ENCODE measurements at places on chromosomes 1 and 21.

DNA sequence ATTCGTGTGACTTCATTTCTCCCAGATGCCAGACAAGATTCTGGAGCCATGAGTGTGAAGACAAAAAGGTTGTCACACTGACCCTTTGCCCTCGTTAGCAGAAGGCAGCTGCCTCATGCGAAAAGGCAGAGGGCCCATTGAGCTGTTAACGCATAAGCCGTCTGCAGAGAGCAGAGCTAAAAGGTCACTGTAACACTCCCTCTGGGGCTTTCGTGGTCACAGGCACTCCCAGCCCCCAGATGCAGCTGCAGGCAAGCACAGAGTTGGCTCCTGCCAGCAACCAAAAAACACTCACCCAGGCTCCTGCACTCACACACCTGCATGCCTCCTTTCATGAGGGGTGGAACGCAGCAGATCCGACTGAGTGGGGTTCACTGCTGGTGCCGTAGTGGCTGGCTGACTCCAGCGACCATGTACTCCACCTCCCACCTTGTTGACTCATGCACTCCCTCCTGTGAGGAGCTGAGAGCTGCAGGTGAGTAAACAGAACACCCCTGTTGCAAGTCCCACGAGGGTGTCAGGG is 287.5 kb downstream of the SMYD3 start:
- no peak for DNase-seq

GRCh38 chr1:176770066-176770465 is 307.1 kb downstream of the PAPPA2 start:
- DNase-seq, result no peak

DNA sequence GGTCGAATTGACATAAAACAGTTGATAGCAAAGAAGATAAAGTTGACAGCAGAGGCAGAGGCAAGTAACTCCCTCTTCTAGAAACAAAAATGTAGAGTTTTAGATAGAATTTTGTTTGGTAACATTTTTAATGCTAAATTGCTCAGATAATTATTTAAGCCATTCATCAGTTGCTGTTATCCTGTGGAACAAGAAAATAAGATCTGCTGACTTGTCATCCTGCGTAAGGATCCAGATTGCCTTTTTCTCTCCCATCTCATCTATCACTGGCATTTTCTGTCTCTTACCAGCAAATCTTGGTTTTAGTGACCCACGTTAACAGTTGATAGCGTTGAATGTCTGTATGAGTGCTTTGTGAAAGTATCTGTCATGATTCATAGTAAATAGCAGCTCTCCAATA is 29.8 kb downstream of the SOAT1 start:
- no peak for DNase-seq

DNA sequence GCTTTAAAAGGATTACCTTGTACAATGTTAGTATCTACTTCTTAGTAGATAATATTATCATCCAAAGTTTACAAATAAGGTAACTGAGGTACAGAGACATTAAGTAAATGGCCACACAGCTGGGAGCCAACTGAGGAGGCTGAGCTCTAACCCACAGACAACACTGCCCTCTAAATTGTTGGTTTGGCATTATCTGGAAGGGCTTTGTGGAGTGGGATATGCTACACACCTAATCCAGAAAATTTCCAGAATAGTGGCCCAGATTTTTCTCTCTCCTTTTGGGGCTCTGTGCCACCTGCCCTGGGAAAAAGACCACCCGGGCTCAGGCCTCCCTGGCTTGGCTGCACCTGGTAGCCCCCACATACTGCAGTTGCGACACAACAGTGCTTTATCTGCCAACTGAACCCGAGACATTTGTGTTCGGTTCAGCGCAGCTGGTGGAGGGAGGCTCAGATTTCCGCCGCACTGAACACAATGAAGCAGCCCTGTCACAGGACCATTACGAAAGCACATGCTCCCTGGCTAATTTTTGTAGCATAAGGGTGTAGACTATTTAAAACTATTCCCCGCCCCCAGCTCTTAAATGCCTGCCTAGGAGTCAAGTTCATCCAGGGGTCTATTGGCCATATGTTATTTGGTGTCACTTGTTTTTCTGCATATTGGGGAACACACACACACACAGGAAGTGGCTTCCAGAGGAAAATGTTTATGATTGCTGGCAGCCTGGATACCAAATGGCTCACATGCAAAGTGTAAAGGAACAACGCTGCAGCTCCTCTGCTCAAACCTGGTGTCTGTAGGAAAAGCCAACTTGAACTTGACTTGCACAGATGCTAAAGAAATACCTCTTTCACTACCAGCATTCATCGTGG is 92.3 kb upstream of the ESRRG start:
- no peak for DNase-seq

- DNase-seq, result peak; percentile 31
These were observed 55.3 kb upstream of the EIF4G3 start for GRCh38 chr1:21232044-21232443.

DNA sequence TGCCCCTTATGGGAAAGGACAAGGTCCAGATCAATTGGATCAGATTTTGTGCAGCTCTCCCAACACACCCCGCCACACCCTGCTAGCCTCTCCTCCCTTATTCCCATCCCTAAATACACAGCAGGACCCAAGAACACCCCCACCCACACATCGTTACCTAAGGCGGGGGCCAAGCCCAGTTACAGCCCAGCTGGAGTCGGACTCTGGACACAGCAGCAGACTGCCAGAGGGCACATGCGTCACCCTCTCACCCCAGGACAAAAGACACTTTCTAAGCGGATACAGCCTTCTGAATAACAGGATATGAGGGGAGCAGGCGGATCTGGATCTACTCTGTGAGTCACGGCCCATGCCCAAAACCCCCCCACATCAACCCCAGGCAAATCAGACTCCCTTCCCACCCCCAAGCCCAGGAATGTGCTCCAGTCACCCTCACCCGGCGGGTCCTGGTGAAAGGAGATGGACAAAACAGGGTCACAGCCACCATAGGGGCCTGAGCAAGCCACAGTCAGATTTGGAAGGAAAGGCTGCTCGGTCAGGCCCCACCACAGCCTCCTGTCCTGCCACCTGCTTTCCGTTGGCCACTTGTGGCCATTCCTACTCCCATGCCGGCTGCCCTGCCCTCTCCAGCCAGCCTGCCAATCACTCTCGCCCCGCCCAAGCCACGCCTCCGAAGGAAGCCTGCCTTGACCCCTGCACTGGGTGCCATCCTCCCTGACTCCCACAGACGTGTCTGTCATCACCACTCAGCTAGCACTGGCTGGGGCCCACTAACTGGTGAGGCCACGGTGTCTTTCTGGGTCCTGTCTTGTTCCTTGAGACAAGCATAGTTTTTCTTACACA is 4.0 kb downstream of the S100A16 start:
- DNase-seq, result no peak

DNA sequence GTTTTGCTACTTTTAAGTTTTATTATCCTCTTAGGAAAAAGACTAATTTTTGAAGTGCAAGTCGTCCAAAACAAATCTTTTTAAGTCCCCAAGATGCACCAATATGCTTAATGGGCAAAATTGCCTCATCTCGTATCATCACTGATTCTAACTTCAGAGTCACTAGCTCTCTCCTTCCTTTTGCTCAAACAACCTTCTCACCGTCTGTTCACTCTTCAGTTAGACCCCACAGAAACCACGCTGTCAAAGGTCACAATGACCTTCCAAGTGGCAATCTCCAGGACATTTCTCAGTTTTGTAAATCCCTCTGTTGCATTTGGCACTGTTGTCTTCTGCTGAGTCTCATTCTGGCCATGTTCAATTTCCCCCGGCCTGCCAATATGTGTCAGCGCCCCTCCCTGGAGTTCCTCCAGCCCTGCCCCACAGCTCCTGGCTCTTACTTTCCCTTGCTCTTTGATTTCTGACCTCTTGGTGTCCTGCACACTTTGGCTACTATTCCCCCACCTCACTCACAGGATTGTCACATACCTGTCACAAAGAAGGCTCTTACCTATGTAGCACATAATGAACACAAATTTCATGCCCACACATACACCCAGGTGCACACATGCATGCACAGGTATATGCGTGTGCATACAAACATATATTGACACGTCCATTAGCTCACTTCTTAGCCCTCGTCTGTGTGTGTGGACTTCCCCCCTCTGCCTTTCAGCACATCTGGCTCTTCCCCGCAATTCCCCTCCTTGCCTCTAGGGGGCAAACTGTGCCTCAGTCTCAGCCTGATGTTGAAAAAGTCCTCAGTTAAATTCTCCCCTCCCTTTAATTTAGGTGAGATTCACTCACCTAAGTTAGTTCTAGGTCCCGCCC is 354.0 kb upstream of the DUSP10 start:
- DNase-seq, result peak; percentile 55

GRCh38 chr1:16326833-16327404 is 25.4 kb downstream of the FBXO42 start:
- DNase-seq, result no peak

DNA sequence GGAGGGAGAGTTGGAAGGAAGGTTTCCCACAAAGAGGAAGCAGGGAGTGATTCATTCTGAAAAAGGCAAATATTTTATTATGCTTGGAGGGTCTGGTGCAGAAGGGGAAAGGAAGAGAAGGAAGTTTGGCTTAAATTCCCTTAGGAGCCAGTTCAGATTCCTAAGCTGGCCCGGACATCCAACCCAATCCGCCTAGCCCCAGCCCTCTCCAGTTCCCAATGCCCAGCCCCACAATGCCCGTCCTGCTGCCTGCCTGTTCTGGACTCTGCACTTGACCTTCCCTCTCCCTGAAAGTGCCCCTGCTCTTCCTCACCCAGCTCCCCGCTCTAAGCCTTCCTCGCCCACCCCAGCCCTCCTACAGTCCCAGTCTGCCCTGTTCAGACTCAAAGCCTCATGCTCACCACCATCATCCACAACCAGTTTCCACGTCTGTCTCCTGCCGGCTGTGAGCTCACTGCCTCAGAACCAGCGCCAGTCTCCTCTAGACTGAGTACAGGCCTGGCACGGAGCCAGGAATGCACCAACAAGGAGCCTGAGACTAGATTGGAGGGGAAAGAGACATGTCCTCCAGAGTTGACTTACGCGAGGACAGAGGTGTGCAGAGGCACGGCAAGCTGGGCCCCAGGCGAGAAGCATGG is 18.9 kb downstream of the CAPN2 start:
- no peak for DNase-seq

DNA sequence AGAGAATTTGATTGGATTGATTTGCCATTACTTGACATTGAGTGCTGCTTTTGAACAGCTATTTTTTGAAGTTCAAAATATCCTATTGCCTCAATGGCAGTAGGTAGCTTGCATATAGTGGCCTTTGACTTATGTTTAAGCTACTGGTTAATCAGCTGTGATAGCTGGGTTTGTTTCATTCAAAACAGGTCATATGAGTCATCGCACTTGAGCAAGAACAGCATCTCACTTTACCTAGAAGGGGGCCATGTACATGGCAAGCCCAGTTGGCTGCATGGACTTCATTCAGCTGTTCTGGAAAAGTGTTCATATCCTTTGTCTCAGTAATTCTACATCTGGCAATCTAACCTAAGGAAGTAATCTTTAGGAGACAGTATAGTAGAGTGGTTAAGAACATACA is 29.0 kb upstream of the ARID1A start:
- no peak for DNase-seq

- DNase-seq, result no peak
These were observed 8.0 kb downstream of the ALPL start for GRCh38 chr1:21517161-21517589.

- no peak for DNase-seq
These were observed 80.1 kb upstream of the CD34 start for GRCh38 chr1:207990876-207991582.

DNA sequence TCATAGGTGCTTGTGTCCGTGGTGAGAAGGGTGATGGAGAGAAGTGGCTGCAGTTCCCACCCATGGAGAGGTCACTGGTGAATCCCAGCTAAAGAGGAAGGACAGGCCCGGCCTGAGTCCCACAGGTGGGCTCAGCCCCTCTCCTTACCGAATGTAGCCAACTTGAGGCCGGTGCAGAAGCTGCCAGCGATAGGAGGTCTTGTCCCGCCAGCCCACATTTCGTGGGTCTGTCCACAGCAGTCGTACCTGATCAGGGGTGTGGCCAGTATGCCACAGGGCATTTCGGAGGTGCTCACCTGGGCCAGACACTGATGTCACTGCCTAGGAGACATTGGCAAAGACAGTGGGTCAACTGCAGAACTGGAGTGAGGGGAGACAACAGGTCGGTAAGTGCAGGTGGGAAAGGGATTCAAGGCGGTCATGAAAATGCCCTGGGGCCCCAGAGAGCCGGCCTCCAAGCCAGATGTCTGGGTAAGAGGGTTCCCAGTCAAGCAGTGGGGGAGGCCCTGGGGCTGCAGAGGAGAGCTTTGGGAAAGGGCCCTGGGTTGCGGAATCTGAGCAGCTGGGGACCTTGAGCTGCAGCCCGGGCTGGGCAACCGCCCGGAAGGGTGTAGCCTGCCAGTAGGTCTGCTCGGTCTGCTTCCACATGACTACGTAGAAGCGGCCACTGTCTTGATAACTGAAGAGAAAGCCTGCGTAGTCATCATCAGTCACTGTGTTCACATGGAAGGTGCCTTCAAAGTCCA is 10.6 kb downstream of the THBS3 start:
- DNase-seq, result no peak

- no peak for DNase-seq
These were observed 46.1 kb downstream of the CHAF1B start for GRCh38 chr21:36431252-36431651.

DNA sequence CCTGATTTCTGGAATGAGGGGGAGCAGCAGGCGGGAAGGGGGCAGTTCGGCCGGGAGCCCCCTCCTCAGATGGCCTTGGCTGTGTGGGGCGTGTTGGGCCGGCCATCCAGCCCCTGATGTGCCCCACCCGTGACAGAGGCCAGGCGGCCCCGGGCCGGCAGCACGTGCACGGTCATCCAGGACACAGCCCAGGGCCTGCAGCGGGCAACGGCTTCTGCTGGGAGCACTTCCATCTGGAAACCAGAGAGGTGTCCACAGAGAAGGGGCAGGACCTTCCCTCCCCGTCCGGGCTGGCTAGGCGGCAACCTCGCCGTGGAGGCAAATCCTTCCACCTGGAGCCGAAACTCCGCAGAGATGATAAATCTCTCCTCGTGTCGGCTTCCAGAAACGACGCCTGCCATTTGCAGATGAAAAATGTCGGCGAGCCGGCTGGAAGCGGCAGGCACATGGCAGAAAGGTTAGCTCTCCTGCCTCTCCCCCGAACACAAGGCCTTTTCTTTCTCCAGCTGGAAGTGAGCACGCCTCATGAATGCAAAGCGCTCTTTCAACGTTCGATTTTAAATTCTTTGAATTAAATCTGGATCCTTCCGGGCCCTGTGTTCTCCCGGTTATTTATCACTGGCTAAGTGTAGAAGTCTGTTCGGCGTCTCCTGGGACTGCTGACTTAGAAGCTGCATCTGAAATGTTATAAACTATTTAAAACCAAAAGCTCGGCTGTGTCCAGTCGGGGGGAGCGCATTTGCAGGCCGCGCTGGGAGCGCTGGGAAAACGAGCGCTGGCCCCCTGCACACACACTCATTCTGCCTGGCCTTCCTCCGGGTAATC is 9.4 kb upstream of the ACTRT2 start:
- no peak for DNase-seq

- no peak for DNase-seq
These were observed 12.4 kb upstream of the PLXNA2 start for GRCh38 chr1:208256556-208256955.

- no peak for DNase-seq
These were observed 1.7 kb downstream of the COL8A2 start for GRCh38 chr1:36123356-36123755.

GRCh38 chr21:36478207-36478701 is 1.7 kb downstream of the CLDN14 start:
- DNase-seq, result no peak
